Activated naive CD4-positive, alpha-beta T cell treated with anti-CD3 and anti-CD28 coated beads, Interleukin-2, amount 10 ng/mL, durations not matched to agents 5 hours and 36 hours (primary cell): ENCODE measurements at places on chromosomes 7 and 10. TPM values are rescaled to one million over a fixed set of nuclear protein-coding genes. Genes with fewer than 3 reads are reported as not detected.

Gene CADPS2
- not detected for total RNA-seq

Gene KLF14
- total RNA-seq, result not detected

Gene CALHM3
- total RNA-seq, result 0.20 TPM

Gene OR2A1
- 0.12 TPM for total RNA-seq

Gene SPDYE16
- total RNA-seq, result 0.36 TPM

Gene UNCX
- total RNA-seq, result not detected

Gene SDK1
- total RNA-seq, result 0.07 TPM

Gene HDAC9
- total RNA-seq, result 0.13 TPM

Gene SFTPA1
- total RNA-seq, result not detected

Gene UCN3
- total RNA-seq, result not detected

Gene SLC39A12
- not detected for total RNA-seq

Gene XRCC2
- 7.9 TPM for total RNA-seq

Gene HECW1
- total RNA-seq, result not detected

Gene THSD7A
- total RNA-seq, result not detected

Gene PLEKHS1
- not detected for total RNA-seq

Gene TMEM72
- not detected for total RNA-seq

Gene IL6
- 5.8 TPM for total RNA-seq

Gene RAPGEF5
- 0.29 TPM for total RNA-seq

Gene C10orf67
- 0.18 TPM for total RNA-seq

Gene RASA4B
- total RNA-seq, result 14.1 TPM

Gene NXPH1
- total RNA-seq, result not detected

Gene ZNF679
- not detected for total RNA-seq

Gene CTNNA3
- 0.33 TPM for total RNA-seq

Gene TMEM243
- total RNA-seq, result 56.3 TPM

Gene SSC4D
- total RNA-seq, result 0.31 TPM

Gene IGFBP3
- 3.3 TPM for total RNA-seq

Gene MPP7
- 24.0 TPM for total RNA-seq

Gene CALML3
- total RNA-seq, result not detected

Gene UBE3C
- 48.0 TPM for total RNA-seq

Gene MYOZ1
- not detected for total RNA-seq

Gene KCNIP2
- total RNA-seq, result 4.5 TPM

Gene TPK1
- total RNA-seq, result 15.4 TPM

Gene WDR11
- total RNA-seq, result 42.7 TPM

Gene PRLHR
- total RNA-seq, result not detected

Gene AQP1
- total RNA-seq, result 0.14 TPM

Gene YKT6
- total RNA-seq, result 56.2 TPM

Gene SLC18A2
- total RNA-seq, result not detected

Gene AS3MT
- 0.58 TPM for total RNA-seq

Gene ASB4
- not detected for total RNA-seq

Gene AKR1E2
- total RNA-seq, result 6.1 TPM

Gene CISD1
- total RNA-seq, result 27.4 TPM

Gene GHRHR
- not detected for total RNA-seq

Gene JAKMIP3
- total RNA-seq, result 0.45 TPM

Gene EN2
- not detected for total RNA-seq

Gene TMEM139
- 1.6 TPM for total RNA-seq

Gene BET1
- 25.8 TPM for total RNA-seq

Gene C10orf71
- total RNA-seq, result not detected

Gene SERPINE1
- 0.18 TPM for total RNA-seq

Gene GPR37
- total RNA-seq, result not detected

Gene ARHGEF35
- 7.2 TPM for total RNA-seq

Gene PITX3
- not detected for total RNA-seq
